ENCODE measurements at places on chromosomes 7 and 10.

DNA sequence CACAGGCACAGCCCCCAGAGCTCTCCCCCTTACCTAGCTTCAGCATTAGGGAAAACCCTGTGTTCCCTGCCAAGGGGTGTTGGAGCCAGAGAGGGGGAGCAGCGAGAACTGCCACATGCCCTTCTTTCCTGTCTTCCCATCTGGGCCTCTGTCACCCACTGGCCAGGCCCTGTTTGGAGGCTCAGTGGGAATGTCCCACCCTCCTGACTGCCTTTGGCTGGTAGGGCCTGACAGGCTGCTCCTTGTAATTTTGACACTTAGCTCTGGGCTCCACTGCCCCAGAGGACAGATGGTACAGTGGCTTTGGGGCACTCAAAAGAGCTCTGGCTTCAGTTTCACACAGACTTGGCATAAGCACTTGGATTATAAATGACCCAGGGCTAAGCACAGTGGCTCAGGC is 50.6 kb downstream of the GRID2IP start:
- DNase-seq = no peak

GRCh38 chr10:77741746-77742145 is 104.1 kb upstream of the KCNMA1 start:
- no peak for DNase-seq

DNA sequence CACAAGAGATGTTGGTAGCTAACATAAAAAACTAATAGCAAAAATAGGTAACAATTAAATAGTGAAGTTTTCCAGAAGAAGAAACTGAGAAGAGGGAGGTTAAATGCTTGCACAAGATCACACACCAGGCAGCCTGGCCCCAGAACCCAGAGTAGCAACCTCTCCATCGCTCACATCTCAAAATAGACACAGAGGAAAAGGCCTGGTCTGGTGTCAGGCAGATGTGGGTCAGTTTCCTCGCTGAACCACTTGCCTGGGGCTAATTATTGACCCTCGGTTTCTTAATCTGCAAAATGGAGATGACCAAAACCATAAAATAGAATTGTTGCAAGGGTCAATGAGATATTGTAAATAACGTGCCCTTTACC is 44.5 kb upstream of the STK17A start:
- no peak for DNase-seq

DNA sequence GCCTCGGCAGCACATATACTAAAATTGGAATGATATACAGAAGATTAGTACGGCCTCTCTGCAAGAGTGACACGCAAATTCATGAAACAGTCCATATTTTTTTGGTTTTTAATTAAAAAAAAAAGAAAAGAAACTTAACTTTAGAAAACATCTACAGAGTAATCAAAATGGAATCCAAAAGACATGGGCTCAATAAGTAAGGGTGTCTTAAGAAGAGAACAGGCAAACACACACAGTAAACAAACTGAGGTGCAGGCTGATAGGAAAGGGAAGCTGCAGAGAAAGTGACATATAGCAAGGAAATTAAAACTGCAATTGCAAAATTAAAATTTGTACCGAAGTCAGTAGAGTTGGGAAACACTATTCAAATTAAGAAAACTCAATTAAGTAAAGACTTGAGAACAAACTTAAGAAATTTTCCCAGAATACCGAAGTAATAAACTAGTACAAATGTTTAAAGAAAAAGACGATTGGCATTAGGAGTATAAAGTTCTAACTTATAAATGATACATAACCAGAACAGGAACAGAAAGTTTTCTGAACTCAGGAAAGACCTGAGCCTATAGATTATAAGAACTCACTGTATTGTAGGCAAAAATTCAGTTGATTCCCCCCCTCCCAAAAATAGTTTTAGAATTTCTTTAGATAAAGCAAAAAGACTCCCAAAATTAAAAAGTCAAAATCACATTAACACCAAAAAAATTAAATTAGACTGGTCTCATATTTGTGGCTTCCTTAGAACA is 16.3 kb downstream of the MTPN start:
- DNase-seq = no peak

DNA sequence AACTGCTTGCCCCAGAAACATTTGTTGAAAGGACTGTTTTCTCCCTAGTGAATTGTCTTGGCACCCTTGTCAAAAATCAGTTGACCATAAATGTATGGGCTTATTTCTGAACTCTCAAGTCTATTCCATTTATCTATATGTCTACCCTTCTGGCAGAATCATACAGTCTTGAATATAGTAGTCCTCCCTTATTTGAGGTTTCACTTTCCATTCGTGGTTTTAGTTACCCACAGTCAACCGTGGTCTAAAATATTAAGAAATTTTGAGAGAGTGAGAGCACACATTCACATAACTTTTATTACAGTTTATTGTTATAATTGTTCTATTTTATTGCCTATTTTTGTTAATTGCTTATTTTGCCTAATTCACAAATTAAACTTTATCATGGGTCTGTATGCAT is 17.4 kb upstream of the CEP41 start:
- DNase-seq = no peak

GRCh38 chr10:106185951-106186350 is 978.6 kb downstream of the SORCS1 start:
- no peak for DNase-seq

GRCh38 chr7:119696336-119696735 is 576.6 kb upstream of the KCND2 start:
- DNase-seq = no peak

GRCh38 chr7:8175929-8176369 is 86.0 kb downstream of the ICA1 start:
- DNase-seq = no peak

- no peak for DNase-seq
Measured at GRCh38 chr10:13272164-13272571, 27.7 kb downstream of the PHYH start.

GRCh38 chr10:3754727-3755439 is 30.1 kb downstream of the KLF6 start:
- DNase-seq = no peak

GRCh38 chr10:95478935-95479334 is 82.2 kb downstream of the SORBS1 start:
- DNase-seq = no peak

DNA sequence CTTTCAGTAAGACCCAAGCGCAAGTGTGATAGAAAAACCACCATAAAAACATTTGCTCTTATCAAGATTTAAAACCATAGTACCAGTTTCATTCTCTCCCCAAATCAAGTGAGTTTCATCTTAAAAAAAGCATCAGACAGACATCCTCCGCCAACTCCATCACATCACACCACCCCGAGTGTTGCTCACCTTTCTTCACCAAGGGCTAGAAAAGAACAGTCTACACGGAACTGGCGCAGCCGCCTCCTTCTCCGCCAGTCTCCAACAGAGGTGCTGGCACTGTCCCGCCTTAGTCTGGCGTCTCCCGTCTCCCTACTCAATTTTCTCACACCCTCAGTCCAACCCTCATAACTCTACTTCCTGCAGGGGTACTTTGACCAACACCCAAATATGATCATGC is 46.9 kb upstream of the WIPI2 start:
- no peak for DNase-seq

- DNase-seq = no peak
Measured at GRCh38 chr10:10813656-10814055, 204.0 kb upstream of the CELF2 start.

DNA sequence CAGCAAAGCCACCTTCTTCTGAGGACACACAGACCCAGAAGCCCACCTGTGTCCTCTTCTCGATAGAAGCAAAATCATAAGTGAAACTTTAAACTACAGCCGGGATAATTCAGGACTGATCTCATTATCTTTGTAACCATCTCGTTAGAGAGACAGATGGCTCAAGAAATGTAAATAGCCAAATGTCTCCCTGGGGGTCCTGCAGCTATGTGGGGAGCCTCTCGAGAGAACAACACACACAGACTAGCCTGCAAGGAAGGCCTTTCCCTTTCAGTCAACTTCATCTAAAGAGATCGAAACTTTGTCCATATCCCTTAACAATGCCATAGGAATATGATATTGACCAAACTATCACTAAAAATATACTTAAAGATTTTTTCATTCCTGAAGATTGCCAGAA is 93.5 kb downstream of the VWC2 start:
- no peak for DNase-seq

- DNase-seq = no peak
Measured at GRCh38 chr7:108367946-108368345, 88.3 kb downstream of the NRCAM start.

- no peak for DNase-seq
Measured at GRCh38 chr7:81408728-81409127, 361.1 kb downstream of the HGF start.

GRCh38 chr10:31789555-31789954 is 139.1 kb downstream of the ARHGAP12 start:
- DNase-seq = no peak

DNA sequence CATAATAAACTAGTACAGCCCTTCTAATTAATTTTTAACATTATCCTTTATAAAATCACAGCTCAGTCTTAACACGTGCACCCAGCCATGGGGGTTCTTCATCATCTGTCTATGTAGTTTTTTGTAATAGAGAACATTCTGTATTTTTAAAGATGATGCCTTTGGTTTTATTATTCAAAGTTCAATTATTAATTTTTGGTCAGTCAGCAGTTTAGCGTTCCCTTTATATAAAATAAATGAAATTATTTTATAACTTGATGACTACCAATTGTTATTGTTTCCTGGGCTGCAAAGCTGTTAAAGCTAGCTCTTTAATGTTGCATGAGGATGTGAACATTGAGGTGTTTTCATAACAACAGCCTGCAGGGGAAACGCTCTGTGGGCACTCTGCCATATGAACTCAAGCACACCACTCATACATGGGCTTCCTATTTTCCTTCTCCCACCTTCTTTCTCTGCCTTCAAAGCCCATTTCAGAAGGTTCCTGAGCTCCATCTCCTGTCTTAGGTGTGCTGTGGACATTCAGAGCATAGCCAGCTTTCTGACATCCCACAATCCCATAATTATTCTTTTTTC is 172.0 kb upstream of the YAE1 start:
- peak; percentile 17 for DNase-seq

DNA sequence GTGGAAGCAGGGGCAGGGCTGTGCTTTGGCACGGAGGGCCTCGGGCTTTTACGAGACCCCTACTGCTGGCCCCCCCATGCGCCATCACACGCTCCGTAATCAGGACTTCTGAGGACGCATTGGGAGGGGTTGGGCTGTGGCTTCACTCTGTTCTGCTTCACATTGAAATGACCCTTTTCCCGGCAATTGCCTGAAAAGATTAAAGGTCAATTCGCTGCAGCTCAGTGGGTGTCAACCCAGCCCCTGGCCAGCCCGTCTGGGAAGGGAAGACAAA is 41.7 kb upstream of the UBE3C start:
- no peak for DNase-seq

GRCh38 chr10:64142395-64142794 is 621.2 kb downstream of the REEP3 start:
- no peak for DNase-seq

DNA sequence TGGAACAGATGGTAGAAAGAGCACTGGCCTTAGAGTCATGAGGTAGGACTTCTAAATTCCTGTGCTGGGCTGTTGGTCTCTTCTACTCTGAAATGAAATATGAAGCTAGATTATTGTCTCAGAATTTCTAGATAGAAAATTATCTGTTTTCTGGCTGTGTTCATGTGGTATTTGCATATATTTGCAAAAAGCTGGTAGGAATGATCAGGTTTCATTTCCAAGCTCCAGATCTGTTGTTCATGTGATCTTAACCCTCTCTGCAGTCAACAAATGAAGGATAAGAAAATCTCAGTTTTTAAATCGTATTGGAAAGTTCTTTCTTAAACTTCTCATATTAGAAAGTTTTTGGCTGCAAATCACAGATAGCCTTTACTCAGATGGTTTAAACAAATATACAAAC is 248.3 kb downstream of the CDK14 start:
- DNase-seq = no peak

DNA sequence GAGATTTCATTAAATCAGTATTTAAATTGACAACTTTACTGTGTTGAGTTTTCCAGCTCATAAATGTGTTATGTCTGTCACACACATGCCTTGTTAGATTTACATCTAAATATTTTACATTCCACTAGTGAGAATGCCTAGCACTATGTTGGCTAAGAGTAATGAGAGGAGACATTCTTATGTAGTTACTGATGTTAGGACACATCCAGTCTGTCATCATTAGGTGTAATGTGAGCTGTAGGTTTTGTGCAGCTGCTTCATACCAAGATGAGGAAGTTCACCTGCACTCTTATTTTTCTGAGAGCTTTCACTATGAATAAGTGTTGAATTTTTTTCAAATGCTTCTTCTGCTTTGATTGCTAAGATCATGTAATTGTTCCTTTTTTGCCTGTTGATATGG is 218.0 kb upstream of the IGFBP3 start:
- DNase-seq = no peak

DNA sequence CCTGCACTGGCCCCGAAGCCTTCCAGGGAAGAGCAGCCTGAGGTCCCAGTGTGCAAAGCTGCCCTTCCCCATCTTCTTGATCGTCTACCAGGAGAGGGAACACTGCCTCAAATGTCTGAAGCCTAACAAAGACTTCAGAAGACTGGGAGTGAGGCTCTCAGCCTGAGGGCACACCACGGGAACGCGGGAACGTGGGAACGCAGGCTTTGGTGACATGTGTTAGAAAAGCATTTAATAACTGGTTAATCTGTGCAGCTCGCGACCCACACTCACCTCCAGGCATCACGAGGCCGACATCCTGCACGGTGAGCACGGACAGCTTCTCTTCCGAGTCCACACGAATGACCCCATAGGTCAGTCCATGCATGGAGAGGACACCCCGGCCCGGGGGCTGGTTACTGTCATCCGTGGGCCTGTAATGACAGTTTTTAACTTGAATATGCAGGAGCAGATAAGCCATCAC is 234.0 kb downstream of the ZMYND11 start:
- no peak for DNase-seq

DNA sequence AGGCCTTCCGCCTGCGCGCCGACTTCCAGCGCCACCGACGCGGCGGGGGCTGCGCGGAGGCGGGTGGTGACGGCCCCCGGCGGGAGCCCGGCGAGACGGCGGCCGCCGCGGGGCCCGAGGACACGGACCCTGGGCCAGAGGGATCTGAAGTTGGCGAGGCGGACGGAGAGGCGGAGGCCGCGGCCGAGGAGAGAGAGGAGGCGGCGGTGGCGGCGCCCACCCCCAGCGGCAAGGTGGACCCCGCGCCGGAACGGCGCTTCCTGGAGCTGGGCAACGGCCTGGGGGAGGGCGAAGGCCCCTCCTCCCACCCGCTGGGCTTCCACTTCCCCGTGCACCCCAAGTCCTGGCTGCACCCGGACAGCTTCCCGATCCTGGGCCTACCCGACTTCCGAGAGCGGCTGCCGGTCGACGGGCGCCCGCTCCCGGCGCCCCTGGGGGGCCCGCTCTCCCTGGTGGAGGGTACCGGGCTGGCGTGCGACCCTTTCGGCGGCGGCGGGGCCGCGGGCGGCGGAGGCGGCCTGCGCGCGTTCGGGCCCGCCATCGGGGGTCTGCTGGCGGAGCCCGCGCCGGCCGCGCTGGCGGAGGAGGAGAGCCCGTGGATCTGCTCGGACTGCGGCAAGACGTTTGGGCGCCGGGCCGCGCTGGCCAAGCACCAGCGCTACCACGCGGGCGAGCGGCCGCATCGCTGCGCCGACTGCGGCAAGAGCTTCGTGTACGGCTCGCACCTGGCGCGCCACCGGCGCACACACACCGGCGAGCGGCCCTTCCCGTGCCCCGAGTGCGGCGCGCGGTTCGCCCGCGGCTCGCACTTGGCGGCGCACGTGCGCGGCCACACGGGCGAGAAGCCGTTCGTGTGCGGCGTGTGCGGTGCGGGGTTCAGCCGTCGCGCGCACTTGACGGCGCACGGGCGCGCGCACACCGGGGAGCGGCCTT is 16.2 kb downstream of the ZNF316 start:
- no peak for DNase-seq

- DNase-seq = no peak
Measured at GRCh38 chr7:94288096-94288495, 106.6 kb upstream of the COL1A2 start.

All from NCI-H345 (cell line).